ENCODE measurements at places on chromosomes 2 and 18.

DNA sequence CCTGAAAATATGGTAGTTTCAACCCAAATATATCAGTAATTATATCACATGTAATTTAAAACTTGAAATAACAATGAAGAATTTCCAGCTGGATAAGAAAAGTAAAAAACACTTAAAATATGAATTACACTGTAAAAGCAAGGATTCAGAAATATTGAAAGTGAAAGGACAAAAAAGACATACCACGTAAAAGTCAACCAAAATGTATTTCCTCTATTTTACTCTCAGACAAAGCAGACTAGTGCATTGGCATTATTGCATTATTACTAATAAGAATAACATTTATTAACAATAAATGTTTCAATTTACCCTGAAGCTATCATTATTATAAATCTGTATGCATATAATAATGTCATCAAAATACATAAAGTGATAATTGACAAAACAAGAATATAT, 445.1 kb upstream of the TRIB2 start:
- DNase-seq, result no peak

- no peak for DNase-seq
Measured at GRCh38 chr18:72458271-72458670, 85.9 kb downstream of the CBLN2 start.

GRCh38 chr2:240254337-240255164, 114.1 kb upstream of the OTOS start:
- no peak for DNase-seq

- no peak for DNase-seq
Measured at GRCh38 chr2:167005096-167005495, 116.8 kb downstream of the XIRP2 start.

DNA sequence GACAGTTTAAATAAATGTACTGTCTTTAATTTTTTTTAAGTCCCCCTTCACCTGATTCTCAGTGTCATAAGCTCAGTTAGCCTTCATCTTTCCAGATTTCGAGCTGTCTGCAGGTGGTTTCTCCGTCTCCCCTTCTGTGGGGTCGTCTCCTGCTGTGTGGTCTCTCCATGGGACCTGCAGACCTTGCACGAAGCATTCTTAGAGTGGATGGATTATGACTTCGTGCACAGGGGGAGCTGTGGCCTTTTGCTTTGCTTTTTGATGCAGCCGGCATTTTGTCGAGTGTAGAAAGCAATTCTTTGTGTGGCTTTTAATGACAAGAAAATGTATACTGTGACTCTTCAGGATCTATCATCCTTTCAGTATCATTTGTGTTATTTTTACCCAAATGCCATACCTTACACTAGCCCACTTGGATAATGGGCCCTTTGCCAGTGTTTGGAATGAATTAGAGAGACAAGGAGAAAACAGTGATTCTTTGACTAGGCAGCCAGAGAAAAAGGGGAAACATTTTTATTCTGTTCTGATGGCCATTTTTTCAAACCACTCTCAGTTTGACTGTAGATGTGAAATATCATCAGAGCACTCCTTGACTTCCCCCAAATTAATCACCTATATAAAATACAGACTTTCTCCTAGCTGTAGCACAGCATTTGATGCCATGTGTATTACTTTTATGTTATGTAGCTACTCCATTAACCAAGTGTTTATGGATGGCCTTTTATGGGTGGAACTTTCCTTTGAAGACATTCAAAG, 54.3 kb downstream of the ITGA6 start:
- no peak for DNase-seq

GRCh38 chr2:238108423-238109183, 8.5 kb downstream of the ESPNL start:
- DNase-seq, result no peak

DNA sequence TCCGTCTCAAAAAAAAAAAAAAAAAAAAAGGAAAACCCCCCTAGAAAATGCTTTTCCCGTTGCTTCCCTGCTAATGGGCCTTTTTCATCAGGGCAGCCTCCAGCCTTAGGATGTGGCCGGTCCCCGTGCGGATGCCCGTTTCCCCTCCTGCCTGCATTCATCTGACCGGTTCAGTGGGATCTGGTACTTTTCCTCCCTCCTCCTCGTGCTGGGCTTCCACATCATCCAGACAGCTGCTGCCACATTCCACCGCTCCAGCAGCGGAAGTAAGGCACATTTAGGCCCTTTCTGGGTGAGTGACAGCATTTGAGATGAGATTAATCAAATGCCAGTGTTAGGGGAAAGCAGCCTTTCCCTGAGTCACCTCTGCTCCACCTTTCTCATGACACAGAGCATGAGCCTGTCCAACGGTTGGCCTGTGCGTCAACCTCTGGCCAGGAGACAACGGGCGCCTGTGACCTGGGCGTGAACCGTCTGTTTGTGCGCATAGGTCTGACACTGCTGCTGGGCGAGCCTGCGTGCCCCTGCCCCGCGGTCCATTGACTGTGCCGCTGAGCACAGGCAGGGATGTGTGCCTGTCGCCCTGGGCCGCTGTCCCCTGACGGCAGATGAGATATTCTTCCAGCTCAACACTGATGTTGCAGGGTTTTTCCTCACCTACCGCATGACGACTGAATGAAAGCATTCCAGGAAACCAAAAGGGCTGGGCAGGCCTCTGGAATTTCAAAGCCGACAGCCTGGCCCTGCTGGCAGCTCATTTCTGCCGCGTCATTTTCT, 174.0 kb downstream of the TGIF1 start:
- DNase-seq, result peak; percentile 93

DNA sequence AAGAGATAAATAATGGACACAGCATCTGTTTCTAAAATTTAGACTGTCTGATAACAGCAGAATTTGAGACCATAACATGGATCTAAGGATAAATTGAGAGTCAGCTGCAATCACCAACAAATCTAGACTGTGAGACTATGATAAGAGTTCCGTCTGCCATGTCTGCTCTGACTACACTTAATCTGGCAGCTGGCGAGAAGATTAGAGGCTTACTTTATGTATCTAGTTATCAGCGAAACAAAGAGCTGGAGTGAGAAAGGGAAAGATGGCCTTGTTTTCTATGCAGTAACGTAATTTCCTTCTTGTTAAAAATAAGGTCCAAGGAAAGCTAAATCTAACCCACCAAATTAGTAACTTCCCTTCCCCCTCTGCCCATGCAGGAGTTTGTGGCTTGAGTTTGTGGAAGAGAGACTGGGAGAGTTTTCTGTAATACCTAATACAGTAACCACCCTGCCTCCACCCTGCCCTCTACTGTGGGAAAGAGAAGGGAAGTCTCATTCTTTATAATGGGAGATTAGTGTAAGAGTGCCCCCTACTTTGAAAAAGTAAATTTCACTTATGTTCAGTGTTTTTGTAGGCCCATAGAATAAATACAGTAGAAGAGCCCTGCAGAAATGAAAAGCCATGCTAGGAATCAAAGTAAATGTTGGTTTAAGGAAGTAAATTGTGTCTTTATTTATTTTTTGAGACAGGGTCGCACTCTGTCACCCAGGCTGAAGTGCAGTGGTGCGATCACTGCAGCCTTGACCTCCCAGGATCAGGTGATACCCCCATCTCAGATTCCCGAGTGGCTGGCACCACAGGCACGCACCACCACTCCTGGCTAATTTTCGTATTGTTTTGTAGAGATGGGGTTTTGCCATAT, 27.5 kb downstream of the EML4 start:
- DNase-seq, result peak; percentile 16

DNA sequence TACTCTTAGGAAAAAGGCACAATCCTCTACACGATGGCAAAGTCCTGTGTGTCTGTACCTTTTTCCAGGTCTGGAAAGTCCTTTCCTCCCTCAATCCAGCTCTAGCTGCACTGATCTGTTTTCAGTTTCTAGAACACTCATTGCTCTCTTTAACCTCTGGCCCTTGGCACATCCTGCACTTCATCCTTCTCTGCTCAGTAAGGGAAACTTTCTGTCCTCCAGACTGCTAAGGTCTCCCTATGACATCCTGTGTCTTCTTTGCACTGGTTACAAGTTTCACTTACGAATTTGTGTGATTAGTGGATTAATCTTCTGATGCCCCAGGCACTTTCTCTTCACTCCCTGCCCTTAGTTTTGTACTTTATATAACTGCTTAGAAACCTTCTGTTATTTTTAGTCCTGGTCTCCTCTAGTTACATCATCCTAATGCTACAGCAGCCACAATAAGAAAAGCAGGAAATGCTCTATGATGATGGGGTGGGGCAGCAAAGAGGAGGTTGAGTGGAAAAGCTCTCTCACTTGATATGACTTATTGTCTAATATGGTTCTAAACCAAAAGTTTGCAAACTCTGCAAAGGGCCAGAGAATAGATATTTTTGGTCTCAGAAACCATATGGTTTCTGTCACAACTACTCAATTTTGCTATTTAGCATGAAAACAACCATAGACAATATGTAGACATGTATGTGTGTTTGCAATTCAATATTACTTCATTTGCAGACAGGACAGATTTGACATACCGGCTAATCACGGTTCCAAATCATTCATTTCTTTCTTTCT, 568.2 kb downstream of the THSD7B start:
- DNase-seq, result no peak

DNA sequence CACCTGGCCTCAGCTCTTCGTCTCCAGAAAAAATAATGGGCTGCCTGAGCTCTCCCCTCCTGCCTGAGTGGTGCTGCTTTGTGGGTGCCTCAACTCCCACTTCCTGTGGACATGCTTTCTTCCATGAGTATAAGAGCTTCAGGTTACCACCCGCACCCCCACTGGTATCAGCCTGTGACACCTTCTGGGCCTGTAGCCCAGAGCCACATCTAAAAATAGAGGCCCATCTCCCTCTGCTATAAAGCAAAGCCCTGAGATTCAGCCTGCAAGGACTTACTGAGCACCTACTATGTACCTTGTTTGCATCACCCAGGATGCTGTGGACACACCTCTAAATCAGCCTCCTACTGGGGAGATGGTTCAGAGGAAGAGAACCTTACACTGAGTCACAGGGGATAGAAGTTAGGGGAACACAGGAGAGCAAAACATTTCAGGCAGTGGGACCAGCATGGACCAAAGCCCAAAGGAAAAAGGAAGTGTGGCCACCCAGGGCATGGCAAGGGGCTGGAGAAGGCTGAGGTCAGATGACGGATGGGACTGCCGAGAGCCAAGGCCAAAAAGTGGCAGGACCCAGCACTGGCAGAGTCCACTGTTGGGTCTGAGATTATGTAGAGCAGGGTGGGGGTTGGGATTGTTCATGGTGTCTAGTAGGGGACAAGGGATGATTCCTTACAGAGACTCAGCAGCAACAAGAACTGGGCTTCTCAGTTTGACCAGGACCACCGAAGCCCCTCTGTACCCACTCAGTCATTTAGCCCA, 123.7 kb upstream of the PPP1CB start:
- DNase-seq, result no peak

GRCh38 chr18:21998486-21998885, 170.9 kb upstream of the GATA6 start:
- no peak for DNase-seq

DNA sequence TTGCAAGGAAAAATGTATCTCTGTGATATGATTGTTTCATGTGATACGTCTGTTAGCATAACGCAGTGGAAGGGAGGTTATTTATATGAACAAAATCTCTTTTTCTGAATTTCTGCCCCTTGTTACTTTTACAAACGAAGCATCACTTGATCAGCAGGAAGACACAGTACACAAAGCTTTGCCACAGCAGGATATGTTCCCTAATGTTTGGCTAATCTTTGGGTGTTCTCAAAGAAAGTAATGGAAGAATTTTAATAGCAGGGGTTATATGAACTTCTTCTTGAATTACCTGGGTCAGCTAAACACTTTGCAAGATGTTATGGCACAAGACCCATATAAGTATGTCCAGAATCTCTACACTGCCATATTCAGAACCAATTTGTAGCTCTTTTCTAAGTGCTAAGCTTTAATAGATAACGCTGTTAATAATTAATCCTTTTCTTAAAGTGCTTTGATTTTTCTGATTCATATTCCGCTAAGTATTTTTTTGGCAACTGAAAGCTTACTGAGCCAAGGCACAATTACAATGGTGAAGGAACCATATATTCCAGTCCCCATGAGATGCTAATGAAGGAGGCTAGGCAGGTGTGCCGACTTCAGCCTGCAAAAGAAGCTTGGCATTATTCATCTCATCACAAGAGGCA, 33.2 kb upstream of the TRIB2 start:
- DNase-seq, result no peak

DNA sequence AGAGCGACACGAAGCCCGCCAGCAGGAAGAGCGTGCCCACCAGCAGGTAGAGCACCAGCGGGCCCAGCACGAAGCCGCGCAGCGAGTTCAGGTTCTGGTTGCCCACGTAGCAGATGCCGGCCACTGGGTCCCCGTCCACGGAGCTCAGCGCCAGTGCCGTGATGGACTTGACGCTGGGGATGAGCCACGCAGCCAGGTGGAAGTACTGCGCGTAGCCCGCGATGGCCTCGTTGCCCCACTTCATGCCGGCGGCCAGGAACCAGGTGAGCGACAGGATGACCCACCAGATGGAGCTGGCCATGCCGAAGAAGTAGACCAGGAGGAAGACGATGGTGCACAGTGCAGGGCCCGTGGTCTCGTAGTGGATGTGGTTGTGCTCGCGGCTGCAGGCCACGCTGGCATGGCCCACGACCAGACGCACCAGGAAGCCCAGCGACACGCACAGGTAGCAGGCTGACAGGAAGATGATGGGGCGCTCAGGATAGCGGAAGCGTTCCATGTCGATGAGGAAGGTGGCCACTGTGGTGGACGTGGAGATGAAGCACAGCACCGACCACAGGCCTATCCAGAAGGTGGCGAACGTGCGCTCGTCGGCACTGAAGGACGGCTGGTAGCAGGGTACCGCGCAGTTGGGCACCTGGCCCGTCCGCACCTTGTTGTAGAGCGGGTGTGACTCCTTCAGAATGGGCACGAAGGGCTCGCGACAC, 2.1 kb downstream of the FZD5 start:
- peak; percentile 19 for DNase-seq
